ENCODE measurements at places on chromosomes 16 and 17.

GRCh38 chr17:1644493-1645206, 882 bp downstream of the SCARF1 start:
- DNase-seq: peak; percentile 72

- no peak for DNase-seq
These were observed 322.7 kb downstream of the NPIPA8 start for GRCh38 chr16:18013863-18014262.

DNA sequence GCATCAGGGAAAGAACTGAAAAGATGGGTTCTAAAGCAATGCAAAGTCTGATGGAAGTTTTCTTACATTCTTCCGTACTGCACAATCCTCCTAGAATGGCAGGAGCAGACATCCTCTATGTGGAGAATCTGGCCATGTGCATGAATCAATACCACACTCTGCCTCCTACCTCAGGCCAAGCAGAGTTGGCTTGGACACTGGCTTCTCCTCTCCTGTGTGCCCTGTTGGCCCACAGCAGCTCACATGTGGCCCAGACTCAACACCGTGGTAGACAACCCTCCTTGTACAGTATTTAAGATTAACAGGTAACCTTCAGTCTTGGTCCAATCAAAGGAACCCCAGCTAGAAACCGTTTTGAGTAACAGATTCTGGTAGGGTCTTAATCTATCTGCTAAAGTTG, 101.9 kb downstream of the ZFHX3 start:
- no peak for DNase-seq

DNA sequence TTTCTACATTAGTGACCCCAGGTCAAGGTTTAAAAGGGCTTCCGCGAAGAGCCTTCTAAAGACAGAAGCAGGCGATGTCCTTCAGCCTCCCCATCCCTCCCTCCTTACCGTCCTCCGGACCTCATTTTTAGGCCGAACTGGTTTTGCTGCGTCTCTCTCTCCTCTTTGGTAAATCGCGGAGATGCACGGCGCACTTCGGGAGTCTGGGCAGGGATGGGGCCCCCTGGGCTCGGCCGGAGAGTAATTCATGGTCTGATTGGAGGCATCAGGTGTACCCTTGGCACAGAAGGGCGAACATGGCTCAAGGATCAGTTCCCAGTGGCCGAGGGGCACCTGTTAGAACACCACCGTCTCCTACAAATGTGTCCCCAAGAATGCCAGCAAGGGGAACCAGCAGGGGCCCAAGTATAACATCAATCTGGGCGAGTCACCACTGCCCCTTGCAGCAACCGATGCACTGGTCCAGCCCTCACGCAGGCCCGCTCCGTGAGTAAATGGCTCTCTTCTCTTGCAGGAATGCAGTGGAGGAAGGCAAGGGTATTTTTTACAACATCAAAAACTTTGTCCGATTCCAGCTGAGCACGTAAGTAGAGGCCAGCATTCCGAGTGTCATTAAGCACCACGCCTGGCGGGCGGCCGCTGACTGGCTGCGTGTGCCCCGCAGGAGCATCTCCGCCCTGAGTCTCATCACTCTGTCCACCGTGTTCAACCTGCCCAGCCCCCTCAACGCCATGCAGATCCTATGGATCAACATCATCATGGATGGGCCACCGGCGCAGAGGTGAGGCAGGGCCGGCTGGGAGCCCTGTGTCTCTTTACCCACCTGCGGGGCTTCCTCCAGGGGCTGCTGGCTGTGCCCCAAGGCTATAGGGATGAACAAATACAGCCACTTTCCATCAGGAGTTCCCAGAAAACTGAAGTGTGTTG, 45.6 kb downstream of the MEAK7 start:
- no peak for DNase-seq

DNA sequence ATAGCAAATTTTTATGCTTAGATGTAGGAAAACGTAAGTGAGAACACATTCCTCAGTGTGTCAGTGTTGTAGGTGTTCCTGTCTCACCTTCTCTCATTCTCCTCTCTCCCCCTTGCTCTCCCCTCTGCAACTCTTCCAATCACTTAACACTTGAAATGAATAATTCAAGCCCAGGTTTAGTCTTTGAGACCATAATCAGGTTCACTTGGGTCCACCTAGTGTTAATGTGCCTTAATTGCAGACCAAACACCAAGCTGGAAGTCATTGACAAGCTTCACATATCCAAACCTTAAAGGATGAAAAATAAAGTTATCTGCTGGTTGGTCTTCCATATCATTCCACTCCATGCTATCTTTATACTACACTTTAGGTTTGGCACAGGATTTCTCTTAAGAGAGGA, 37.0 kb downstream of the STXBP4 start:
- peak; percentile 8 for DNase-seq

GRCh38 chr17:5661491-5662125, 77.3 kb upstream of the NLRP1 start:
- no peak for DNase-seq

- peak; percentile 90 for DNase-seq
These were observed at the start of gene CNP for GRCh38 chr17:41966463-41967140. Gene CNP, plus strand, starts transcription at chr17:41966795. Its CDS starts 90 bp downstream, at chr17:41966885.

- DNase-seq: no peak
These were observed 15.6 kb downstream of the PAFAH1B1 start for GRCh38 chr17:2609091-2609490.

- no peak for DNase-seq
These were observed 35.8 kb downstream of the FA2H start for GRCh38 chr16:74738816-74739215.

DNA sequence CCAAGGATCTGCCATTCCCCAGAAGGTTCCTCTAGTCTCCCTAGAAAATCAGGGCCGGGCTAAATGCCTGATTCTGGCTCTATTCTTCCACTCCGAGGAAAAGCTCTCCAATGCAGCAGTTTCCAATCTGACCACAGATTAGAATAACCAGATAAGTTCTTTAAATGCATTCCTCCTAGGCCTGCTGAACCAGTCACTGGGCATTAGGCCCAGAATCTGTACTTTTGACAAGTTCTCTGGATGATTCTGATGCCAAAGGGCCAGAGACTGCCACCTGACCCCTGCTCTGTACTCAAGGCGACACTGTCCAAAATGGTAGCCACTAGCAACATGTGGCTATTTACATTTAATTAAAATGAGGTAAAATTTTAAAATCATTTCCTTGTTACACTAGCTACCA, 22.3 kb downstream of the MAP3K14 start:
- DNase-seq: no peak

DNA sequence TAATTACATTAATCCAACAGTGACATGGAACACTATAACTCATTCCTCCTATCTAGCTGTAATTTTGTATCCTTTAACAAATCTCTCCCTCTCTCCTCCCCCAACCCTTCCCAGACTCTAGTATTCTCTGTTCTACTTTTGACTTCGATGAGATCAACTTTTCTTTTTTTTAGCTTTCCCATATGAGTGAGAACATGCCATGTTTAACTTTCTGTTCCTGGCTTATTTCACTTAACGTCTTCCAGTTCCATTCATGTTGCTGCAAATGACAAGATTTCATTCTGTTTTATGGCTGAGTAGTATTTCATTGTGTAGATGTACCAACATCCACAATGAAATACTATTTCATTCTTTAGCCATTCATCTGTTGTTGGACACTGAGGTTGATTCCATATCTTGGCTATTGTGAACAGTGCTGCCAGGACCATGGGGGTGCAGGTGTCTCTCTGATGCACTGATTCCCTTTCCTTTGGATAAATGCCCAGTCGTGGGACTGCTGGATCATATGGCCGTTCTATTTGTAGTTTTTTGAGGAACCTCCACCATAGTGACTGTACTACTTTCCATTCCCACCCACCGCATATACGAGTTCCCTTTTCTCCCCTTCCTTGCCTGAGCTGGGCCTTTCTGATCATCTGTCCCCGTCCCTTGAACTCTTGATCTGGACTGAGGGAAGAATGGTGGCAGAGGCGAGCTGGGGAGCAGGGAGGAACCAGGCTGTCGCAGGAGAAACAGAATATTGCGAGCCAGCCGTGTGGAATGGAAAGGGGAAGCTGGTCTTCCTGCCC, 7.7 kb upstream of the CEP295NL start:
- DNase-seq: no peak

DNA sequence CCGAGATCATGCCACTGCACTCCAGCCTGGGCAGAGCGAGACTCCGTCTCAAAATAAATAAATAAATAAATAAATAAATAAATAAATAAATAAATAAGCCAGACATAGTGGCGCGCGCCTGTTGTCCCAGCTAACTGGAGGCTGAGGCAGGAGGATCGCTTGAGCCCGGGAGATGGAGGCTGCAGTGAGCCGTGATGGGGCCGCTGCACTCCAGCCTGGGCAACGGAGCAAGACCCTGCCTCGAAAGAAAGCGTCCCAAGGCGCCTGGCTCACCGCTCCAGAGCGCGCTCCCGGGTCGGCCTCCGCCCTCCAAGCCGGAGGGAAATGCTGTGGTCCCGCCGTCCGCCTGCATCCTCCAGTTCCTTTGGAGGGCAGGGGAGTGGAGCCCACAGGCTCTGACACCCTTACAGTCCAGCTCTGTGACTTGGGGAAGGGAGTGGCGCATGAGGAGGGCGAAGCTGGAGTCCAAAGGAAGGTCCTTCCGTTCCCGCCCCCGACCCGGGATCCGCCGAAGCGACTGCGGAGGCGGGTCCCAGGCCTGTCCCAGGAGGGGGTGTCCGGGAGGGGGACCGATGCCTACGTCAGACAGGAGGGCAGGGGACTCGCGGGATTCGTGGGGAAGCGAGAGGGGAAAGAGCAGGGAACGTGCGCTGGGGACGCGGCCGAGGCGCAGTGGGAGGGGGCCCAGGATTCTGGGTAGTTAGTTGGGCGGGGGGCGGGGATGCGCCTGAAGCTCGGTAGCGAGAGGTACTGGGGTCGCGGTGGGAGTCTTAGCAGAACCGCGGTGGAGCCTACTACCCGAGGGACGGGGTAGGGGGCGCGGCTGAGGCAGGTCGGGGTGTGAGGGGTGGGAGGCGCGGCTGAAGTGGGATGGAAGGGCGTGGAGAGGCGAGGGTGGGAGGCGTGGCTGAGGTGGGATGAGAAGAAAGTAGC, 8.4 kb upstream of the TRPV2 start:
- DNase-seq: no peak

DNA sequence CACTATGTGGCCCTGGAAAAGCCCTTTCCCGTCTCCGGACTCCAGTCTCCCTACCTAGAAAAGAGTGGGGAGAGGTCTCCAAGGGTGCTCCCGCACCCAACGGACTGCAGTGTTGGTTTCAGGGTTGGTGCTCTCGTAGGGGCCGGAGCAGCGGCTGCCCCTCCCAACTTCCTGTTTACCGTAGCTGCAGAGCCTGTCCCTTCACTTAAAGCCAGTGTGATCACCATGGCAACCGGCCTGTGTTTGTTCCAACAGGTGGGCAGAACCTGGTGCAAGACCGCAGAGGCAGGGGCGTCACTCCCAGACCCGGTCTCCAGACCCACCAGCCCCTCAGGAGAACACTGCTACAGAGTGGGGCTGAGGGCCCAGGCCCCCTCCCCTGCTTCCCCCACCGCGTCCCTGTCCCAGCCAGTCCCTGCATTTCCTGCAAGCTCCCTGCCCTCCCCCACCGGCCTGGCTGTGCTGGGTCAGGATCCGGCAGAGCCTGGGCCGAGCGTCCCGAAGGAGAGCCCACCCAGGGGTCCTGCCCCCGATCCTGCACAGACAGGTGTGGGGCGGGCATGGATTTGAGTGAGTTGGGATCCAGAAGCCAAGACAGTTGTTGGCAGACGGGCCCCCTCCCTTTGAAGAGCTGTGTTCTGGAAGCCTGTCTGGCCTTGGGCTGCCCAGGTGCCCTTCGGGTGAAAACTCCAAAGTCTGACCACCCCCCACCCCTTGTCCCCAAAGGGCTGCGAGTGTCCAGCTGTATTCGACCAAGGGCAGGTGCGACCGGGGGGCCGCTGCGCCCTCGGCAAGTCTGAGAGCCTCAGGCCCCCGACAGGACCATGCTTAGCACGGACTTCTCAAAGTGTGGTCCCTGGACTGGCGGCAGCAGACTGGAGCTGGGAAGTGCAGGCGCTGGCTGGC, 1.5 kb upstream of the BAIAP3 start:
- DNase-seq: peak; percentile 72

All from CD4-positive, alpha-beta T cell treated with Interleukin-2 at 100 ng/mL for 4 hours (primary cell).